ENCODE measurements at places on chromosomes 6 and 20. TPM values are rescaled to one million over a fixed set of nuclear protein-coding genes. Genes with fewer than 3 reads are reported as not detected.

SLC12A5 gene
- total RNA-seq = 0.85 TPM

UTRN gene
- 584 TPM for total RNA-seq

EEF1E1 gene
- 10.2 TPM for total RNA-seq

ETV7 gene
- 2.8 TPM for total RNA-seq

HTR1B gene
- total RNA-seq = not detected

DNA sequence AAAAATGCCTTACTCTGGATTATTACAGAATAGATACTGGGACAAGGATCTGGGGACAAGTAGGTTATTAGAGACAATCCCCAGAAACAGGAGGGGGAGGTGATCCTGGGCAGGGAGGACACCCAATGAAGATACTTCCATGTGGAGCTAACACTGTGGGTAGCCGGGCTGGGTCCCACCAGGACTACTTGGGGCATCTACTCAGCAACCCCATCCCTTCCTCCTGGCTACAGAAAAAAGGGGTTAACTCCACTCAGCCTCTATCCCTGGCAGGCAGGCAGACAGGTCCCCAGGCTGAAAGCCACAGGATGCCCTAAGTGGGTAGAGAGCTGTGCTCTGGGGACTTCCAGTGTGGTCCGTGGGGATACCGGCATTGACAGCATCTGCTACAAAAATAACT lies 68.0 kb upstream of the NXT1 start:
- DNase-seq = no peak

- no peak for DNase-seq
Observed at GRCh38 chr20:20334489-20334888, 33.4 kb upstream of the INSM1 start.

- no peak for DNase-seq
Observed at GRCh38 chr6:113662688-113663333, 194.3 kb upstream of the MARCKS start.

GRCh38 chr6:25556516-25556915 lies 95.5 kb upstream of the SCGN start:
- DNase-seq = peak; percentile 86
